NCI-H1694 treated with DMSO at 0.1 percent for 48 hours (cell line): ENCODE measurements at places on chromosomes 11 and 22.

DNA sequence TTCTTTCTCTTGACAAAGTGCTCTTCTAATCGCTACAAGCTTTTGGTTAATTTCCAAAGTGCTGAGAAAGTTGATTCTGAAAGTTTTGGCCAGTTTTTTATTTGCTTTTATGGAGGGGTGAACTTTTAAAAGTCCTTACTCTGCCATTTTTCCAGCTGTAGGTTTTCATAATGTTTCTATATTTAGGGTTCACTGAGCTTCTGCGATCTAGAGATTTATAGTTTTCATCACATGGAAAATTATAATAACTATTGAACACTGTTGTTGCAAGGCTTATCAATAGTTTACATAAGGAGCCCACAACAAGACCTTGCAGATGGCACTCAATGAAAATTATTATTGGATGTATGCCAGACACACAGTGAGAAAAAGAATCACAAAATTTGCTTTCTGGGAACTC, 55.1 kb downstream of the DLG2 start:
- no peak for DNase-seq

GRCh38 chr11:118048472-118049370, 28.2 kb upstream of the TMPRSS4 start:
- DNase-seq = no peak

- peak; percentile 74 for DNase-seq
Observed at GRCh38 chr22:29387921-29388758, at the start of gene AP1B1. TSS of gene AP1B1 (minus strand) at chr22:29388570. CDS start at chr22:29367243, 21,327 bp downstream.

- DNase-seq = no peak
Observed at GRCh38 chr11:30310623-30311022, 12.3 kb upstream of the ARL14EP start.

GRCh38 chr11:124799348-124800225, 619 bp downstream of the MSANTD2 start:
- DNase-seq = no peak

GRCh38 chr22:23246982-23247766, 66.9 kb downstream of the BCR start:
- no peak for DNase-seq

GRCh38 chr11:119666061-119666460, 62.9 kb downstream of the NECTIN1 start:
- no peak for DNase-seq

- no peak for DNase-seq
Observed at GRCh38 chr11:67227726-67228125, 38.5 kb upstream of the GRK2 start.

DNA sequence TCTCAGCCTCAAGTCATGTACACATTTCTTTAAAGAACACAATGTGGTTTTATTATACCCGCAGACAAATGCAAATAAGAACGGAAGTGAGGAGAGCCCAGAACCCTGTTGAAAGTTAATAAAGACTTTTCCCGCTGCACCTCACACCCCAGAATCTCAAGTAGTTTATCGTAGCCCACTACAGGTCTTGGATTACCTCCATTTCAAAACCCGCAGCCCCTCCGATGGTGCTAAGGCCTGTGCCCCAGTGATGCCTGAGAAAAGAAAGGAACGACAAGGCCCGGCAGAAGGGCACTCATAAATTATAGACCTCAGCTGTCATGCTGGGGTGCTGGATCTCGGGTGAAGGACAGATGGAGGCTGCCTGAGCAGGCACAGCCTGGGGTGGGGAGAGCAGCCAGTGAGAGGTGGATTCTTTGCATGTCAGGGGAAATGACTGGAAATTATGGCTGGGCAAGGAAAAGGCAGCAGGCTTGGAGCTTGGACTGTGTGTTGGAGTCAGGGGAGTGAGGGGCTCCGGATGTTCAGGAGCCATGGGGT, 354.1 kb downstream of the NTM start:
- peak; percentile 47 for DNase-seq

- DNase-seq = no peak
Observed at GRCh38 chr11:63769042-63769713, 603 bp upstream of the ZFTA start.

- DNase-seq = no peak
Observed at GRCh38 chr11:81080476-81080875, 1639.6 kb upstream of the TENM4 start.

DNA sequence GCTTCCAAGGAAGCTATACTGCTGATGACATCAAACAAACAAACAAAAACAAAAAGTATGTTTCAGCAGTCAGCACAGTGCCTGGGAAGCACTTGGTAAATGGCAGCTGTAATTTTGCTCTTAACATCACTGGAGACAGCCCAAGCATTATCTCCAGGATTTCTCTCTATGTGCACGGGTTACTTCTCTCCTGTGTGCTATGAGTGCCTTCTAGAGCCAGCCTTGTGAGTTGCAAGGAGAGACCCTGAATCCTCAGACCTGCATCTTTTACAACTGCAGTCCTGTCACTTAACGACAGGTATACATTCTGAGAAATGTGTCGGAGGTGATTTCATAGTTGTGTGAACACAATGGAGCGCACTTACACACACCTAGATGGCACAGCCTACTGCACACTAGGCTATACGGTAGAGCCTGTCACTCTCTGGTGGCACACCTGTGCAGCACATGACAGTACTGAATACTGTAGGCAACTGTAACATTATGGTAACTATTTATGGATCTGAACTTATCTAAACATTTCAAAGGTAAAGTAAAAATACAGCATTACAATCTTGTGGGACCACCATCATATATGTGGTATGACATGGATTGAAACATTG, 662.5 kb upstream of the B3GAT1 start:
- DNase-seq = peak; percentile 6

DNA sequence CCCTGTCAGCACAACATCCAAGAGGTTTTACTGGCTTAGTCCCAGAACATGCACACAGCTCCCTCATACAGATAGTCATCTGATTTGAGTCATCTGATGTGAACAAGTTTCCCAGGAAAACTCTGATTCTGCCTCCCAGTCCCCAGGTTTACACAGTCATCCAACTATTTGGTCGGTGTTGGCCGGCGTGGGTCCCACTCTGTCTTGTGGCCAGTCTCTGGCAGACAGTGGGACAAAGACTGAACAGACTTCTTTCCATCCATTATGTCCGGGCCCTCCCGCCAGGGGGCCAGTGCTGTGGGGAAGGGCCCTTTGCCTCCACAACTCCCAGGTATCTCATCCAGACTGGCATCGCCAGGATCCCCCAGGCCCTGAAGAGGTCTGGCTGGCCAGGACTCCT, 60.0 kb downstream of the BTG4 start:
- no peak for DNase-seq

DNA sequence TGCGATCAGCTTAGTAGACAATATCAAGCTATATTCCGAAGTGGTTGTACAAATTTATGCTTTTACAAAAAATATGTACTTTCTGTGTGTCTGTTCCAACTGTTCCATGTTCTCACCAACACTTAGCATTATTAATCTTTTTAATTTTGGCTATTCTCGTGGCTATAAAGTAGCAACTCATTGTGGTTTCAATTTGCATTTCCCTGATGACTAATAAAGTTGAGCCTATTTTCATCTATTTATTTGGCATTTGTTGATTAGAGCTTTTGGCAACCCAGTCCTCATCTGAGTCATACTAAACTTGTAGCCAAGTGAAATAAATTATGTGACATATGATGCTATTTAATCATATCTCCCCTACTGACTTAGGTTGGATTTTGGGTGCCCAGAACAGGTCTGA, 115.9 kb downstream of the FBXO7 start:
- DNase-seq = no peak

DNA sequence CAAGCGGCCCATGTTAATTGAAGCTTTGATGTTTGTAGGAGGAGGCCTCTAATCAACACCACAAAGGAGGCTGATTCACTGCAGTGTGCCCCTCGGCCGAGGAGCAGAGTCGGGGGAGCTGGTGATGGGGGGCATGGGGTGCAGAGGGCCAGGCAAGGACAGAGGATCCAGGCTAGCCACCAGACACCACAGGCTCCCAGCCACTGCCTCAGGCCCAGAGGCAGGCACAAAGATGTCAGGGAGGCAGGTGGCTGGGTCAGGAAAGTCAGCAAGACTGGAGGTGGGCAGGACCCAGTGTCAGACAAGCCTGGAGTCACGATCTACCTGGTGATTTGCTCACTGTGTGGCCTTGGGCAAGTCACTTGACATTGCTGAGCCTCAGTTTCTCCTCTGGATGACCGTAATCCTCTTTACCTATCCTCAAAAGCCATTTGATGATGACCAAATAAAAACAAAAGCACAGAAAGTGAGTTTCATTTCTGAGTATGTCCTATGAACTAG, 121.0 kb downstream of the BUD13 start:
- no peak for DNase-seq

GRCh38 chr11:118552341-118552740, 13.4 kb downstream of the IFT46 start:
- DNase-seq = no peak

- peak; percentile 26 for DNase-seq
Observed at GRCh38 chr11:64088162-64089026, 52.7 kb downstream of the FLRT1 start.

DNA sequence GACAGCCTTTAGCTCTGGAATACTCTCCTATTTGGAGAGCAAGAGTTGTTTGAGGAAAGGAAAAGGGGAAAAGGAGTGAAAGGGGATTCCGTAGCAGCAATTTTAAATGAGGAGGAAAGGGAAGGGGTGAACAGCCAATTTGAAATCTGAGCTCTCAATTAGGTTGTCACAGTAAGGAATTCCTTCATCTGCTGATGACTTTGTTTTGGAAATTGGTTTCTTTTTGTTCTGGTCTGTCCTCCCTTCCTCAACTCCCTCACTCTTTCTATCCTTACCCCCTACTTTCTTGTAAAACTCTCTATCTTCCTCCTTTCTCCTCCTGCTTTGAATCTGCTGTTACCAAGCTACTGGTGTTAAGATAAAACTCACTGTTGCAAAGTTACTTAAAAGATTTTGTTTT, 1155.6 kb downstream of the DLG2 start:
- no peak for DNase-seq

DNA sequence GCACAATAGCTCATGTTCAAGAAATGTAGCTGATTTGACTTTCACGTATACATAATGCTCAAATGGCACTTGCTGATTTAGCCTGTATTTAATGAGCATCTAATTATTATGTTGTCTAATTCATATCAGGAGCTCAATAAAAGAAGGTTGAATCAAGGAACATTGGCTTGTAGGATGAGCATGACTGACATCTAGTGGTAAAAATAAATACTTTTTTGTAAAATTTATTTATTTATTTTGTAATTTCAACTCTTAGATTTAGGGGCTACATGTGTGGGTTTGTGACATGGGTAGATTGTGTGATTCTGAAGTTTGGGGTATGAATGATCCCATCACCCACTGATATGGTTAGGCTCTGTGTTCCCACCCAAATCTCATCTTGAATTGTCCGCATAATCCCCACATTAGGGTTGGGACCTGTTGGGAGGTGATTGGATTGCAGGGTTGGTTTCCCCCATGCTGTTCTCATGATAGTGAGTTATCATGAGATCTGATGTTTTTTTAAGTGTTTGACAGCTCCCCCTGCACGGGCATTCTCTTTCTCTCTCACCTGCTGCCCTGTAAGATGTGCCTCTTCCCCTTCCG, 1.7 kb upstream of the OR52E5 start:
- peak; percentile 13 for DNase-seq

GRCh38 chr11:70301721-70302418, 31.4 kb downstream of the PPFIA1 start:
- DNase-seq = no peak

- DNase-seq = no peak
Observed at GRCh38 chr11:67498544-67498972, 6.6 kb downstream of the PITPNM1 start.

GRCh38 chr11:8060801-8061554, 20.0 kb upstream of the TUB start:
- DNase-seq = no peak

DNA sequence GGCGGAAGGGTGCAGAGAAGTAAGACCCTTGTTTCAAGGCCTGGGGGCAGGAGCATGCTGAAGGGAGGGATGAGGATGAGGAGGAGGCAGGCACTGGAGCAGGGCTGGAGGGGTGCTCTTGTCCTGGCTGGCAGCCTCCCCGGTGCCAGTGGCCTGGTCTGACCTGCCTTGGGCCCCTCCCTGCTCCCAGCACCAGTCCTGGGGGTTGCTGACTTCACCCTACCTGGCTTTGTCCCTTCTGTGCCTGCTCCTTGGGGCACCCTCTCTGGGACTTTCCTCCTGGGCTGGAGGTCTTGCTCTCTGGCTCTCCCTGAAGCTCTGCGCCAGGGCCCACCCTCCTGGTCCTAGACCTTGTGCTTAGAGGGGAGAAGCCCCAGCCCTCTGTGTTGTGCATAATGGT, 4.7 kb upstream of the FLRT1 start:
- DNase-seq = no peak

GRCh38 chr11:71103266-71103665, 149.1 kb downstream of the SHANK2 start:
- no peak for DNase-seq

GRCh38 chr11:75346912-75347647, 4.4 kb downstream of the ARRB1 start:
- DNase-seq = peak; percentile 14

GRCh38 chr11:1830322-1831223, 4.2 kb upstream of the SYT8 start:
- DNase-seq = no peak
